ENCODE measurements at places on chromosomes 2 and 18.
A peak's percentile ranks its signal among the peaks of the same experiment; 100 is the strongest.

DNA sequence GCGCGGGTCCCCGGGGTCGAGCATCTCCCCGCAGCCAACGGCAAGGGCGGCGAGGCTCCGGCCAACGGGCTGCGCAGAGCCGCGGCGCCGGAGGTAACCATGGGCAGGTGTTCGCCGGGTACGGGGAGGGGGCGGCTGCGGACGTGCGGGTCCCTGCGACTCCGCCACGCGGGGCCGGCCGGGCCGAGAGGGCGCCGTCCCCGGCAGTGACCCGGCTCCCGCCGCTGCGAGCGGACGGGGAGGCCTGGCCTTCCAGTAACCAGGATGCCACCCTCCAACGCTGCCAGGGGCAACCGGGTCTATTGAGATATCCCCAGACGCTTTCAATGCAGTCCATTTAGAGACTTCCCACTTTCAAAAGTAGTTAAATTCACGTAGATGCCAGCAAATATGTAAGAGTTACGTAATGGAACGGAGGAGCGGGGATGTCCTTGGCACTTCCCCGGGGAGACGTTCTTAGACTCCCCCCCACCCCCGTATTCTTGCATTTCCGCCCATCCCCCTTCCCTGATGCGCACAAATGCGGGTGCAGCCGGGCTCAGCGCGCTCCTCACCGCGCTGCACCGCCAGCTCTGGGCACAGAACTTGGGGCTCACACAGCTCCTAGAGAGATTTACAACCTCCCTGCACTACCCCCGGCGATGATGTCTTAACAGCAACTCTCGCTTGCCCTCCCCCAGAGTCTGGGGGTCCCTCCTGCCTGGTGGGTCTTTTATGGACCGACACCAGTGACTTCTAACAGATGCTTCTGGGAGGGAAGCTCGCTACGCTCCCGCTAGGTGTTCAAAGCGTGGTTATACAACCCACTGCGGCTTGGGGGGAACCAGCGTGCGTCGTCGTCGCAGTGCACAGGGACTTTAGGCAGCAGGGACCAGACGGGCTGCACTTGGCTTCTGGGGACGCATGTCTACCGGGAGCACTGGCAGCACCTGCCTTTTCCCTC, 657 bp downstream of the SGPP2 start:
- no peak for DNase-seq

DNA sequence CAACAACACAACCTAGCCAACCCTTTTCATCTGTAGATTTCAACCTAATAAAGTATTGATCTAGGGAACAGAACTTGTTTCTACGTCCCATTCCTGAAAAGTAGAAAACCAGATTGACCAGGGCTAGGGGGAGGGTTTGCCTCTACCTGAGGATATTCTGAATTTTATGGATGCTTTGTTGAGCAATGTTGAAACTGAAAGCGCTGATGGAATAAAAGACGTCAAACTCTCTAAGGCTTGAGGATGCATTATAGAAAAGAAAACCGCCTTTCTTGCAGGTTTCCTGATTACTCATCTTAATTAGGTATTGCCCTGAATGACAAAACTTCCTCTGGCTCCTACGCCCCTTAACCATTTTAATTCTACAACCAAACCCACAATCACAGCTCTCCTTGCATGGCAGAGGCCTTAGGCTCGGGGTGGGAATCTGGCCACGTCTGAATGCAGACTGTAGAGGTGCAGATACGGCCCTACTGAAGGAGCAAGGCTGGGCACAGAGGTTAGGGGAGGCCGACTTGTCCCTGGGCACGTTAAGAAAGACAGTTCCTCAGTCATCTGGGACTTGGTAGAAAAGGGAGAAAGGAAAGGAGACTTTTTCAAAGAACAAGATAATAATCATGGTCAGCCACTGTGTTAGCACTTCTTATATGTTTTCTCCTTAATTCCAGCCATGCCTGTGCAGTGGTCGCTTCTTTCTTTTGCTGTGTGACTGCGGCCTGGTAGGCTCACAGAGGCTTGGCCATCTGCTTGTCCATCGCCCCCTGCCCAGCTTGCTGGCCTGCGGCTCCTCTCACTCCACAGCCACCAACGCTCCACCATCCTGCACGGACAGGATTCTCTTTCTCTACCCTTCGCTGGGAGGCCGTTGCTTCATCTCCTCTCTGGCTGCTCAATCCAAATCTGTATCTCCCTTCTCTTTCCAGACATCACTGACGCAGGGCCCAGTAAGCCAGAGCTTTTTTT, 209.5 kb downstream of the VAPA start:
- no peak for DNase-seq

- no peak for DNase-seq
Observed at GRCh38 chr2:16386431-16386830, 279.2 kb downstream of the CYRIA start.

DNA sequence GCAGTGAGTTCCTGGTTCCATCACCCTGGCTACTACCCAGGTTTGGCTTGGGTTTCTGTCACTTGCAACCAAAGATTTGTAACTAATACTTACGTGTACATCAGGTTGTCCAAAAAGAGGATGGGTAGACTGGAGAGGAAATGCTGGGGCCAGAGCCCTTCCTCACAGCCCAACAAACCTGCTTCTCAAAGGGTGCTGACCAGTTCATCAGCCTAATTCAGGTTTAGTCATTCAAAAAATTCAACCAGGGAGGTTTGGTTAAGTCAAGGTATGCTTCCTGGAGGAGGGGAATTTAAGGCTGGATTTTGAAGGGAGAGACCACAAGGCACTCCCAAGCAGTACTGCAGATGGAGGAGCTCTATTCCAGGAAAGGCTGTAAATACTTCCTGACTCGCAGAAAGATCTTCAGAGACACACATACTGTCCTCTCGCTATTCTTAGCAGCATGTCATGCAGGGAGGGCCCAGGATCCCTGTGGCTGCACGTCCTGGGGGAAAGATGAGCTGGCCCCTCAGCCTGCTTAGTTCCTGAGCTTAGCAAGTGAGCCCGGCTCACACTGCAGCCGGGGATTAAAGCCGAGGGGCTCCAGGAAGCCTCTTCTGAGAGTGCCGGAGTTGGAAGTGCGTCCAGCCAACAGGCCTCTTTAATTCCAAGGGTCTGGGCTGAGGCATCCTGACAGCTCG, 40.0 kb upstream of the BIN1 start:
- no peak for DNase-seq

GRCh38 chr2:236112466-236112865, 55.7 kb downstream of the GBX2 start:
- no peak for DNase-seq

- no peak for DNase-seq
Observed at GRCh38 chr2:153235516-153235915, 243.0 kb downstream of the RPRM start.

DNA sequence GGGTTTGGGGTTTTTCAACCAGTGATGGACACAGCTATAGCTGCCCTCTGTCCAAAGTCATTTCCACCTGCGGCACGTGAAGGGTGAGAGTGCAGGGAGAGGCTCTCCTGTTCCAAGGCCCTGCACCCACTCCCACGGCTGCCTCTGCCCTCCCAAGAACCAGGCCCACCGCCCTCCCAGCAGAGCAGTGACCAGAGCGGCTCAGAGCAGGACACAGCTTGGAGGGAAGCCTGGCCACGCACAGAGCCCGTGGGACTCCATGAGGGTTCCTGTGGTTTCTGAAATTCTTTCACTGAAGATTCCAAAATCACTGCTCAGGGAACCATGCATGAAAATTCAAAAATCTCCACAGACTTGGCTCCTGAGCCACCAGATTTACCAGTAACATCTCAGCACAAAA, 67.3 kb upstream of the SALL3 start:
- no peak for DNase-seq

GRCh38 chr2:25416674-25417073, 74.9 kb upstream of the DNMT3A start:
- DNase-seq = no peak

GRCh38 chr2:21333684-21334083, 209.9 kb downstream of the TDRD15 start:
- peak; percentile 70 for DNase-seq

GRCh38 chr2:102143450-102143985, 972 bp downstream of the IL1R1 start:
- no peak for DNase-seq

Measured in NCI-H748 treated with DMSO at 0.1 percent for 48 hours (cell line).